MG63 (cell line): ENCODE measurements at places on chromosomes 3 and 15. TPM values are rescaled to one million over a fixed set of nuclear protein-coding genes. Genes with fewer than 3 reads are reported as not detected.
A peak's percentile ranks its signal among the peaks of the same experiment; 100 is the strongest.

DNA sequence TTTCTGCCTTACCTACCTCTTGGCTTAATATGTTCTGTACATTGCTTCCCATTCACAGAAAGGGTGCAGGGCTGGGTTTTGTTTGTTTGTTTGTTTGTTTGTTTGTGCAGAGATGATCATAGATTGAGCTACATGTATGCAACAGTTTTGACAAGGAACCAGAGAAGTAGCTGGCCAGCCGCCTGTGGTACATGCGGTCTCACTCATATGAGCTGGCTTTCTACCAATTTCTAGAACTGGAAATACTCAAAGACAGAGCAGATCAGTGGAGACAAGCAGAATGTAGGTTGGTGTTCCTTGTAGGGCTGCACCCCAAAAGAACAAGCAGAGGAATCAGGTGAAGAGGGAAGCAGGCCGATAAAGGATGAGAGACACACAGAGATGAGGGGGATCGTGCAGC, 502.7 kb downstream of the SOX2 start:
- no peak for DNase-seq

DNA sequence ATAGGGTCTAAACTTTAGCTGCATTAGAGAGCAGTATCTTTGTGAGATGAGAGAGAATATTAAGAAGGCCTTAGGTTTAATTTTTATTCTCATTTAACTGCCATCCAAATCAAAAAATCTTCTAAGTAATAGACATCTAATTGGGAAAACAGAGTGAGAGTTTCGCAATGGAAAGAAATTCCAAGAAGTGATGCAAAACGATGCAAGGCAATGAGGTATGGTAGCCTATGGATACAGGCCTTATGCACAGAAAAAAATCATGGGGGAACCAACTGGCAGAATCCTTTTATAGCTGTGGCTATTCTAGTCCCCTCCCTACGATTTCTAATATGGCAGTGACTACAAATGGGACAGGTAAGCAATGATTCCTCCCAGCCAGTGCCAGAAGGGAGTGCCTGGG, 225.9 kb downstream of the GREM1 start:
- DNase-seq, result no peak

GRCh38 chr3:108462899-108463298, 47.5 kb downstream of the MYH15 start:
- no peak for DNase-seq

GRCh38 chr3:141366285-141367037, 1.8 kb upstream of the ZBTB38 start:
- DNase-seq, result peak; percentile 61

Gene BFSP2
- not detected in 2 replicates for total RNA-seq

Gene RASGRF1
- total RNA-seq, result not detected in 2 replicates

Gene DOCK3
- total RNA-seq, result 0.26 TPM in 1 of 2 replicates, not detected in the other
